ENCODE measurements at places on chromosomes 1 and 21.
A peak's percentile ranks its signal among the peaks of the same experiment; 100 is the strongest.

DNA sequence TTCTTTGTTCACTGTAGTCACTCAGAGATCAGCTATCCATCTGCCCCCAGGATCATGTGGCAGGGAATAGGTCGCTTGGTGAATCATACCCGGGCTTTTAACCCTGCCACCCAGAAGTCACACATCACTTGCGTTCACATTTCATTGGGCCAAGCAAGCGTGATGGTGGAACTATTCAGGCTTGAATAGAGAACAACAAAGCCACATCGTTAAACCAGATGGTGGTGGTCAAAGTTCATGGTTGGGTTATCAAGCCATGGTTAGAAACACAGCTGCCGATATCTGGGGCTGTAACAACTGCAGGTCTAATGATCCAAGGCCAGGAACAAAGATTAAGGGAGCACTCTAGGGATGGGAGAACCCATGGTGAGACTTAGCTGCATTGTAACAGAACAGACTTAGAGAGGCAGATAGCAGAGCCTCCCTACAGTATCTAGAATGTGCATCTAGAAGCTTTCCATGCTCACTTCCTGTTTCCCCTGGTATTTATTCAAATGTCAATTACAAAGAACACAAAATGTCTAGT is 40.0 kb upstream of the PTPRC start:
- H3K4me1 ChIP-seq = peaks cover 70% of the 10 kb centered on the region
- no peaks in the 10 kb centered on the region for H3K27me3 ChIP-seq
- peak overlapping the region; percentile 89 for H3K27ac ChIP-seq
- H3K36me3 ChIP-seq = peaks cover 50% of the 10 kb centered on the region
- peak overlapping the region; percentile 25 for H3K4me3 ChIP-seq
- DNase-seq = peak; percentile 22

GRCh38 chr1:205199931-205200299 is 11.6 kb downstream of the DSTYK start:
- peaks cover 10% of the 10 kb centered on the region for H3K36me3 ChIP-seq
- peaks cover 44% of the 10 kb centered on the region for H3K4me1 ChIP-seq
- H3K27me3 ChIP-seq = no peaks in the 10 kb centered on the region
- H3K4me3 ChIP-seq = peak overlapping the region; percentile 1
- no peak overlapping the region for H3K27ac ChIP-seq

- no peak for DNase-seq
- no peaks in the 10 kb centered on the region for H3K4me1 ChIP-seq
- no peaks in the 10 kb centered on the region for H3K36me3 ChIP-seq
- no peak overlapping the region for H3K4me3 ChIP-seq
These were observed 7.6 kb downstream of the CAPN9 start for GRCh38 chr1:230754796-230755195.

DNA sequence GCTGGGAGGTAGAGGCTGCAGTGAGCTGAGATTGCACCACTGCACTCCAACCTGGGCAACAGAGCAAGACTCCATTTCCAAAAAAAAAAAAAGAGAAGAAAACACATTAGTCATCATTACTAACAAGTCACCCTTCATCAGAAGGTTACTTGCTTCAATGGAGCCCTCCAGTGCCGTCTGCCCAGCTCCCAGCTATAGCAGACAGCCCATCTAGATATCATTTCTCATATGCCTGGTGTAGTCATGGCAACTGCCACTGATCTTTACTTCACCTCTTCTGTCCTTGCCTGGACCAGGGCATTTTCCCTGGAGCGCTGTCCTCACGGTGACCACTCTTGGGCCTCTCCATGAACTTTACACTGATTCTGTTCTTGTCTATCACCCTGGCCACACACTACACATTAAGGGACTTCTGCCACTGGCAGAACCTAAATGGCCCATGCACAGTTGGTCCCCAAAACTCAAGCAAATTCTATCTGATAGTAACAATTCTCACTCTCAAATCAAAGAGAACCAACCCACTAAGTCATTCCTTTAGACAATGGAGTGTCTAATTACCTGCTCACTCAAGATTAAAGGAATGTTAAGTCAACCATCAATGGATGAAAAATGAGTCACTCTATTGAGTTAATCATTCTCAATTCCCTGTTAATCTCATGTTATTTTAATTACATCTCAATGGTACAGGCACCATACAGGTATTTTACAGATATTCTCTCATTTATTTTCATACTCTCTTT is 12.9 kb downstream of the GPA33 start:
- DNase-seq = no peak
- no peak overlapping the region for H3K4me3 ChIP-seq
- H3K27me3 ChIP-seq = peaks cover 18% of the 10 kb centered on the region
- H3K36me3 ChIP-seq = no peaks in the 10 kb centered on the region

GRCh38 chr1:5497503-5497902 is 494.7 kb downstream of the NPHP4 start:
- H3K36me3 ChIP-seq = no peaks in the 10 kb centered on the region
- H3K4me3 ChIP-seq = no peak overlapping the region
- H3K4me1 ChIP-seq = no peaks in the 10 kb centered on the region
- DNase-seq = no peak
- H3K27ac ChIP-seq = no peak overlapping the region

DNA sequence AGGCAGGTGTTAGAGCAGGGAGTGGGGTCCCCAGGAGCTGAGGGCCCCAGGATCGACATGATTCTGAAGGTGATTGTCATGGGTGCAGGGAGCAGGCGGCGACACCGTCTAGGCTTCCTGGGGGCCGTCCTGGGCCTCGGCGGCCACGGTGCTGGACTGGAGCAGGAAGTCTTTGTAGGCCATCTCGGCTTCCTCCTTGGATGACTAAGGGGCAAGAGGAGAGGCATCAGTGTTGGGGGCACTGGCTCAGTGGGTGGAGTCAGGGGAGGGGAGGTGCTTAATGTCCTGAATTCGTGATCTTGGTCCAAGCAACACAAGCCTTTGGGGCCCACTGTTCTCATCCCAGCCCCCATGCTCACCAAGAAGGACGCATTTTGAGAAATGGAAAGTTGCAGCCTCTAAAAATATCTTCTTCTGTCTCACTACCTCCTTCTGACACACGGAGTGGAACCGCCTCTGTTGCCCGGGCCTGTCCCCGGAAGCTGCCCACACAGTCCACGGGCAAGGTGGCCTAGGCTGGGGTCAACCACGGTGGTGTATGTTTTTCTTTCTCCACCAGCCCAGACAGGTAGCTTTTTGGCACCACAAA is 8.6 kb upstream of the FCMR start:
- DNase-seq = no peak
- H3K4me3 ChIP-seq = no peak overlapping the region
- H3K4me1 ChIP-seq = peaks cover 38% of the 10 kb centered on the region
- no peaks in the 10 kb centered on the region for H3K36me3 ChIP-seq
- peaks cover 8% of the 10 kb centered on the region for H3K27me3 ChIP-seq

DNA sequence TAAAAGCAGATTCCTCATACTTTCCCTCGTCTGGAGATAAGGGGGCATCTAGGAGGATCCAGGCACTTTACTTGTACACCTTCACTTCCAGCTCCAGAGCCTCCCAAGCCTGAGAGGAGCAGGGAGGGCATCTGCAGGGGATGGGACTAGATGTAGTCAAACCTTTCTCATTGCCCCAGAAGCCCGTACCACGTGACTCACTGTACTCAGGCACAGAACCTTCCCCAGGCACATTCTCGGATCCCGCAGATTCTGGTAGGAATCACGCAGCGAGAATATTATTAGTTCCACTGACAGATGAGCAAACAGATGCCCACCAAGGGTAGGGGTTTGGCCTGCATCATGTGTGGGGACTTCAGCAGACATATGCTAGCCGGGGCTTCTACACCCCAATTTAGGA is 25.2 kb upstream of the TNR start:
- H3K36me3 ChIP-seq = no peaks in the 10 kb centered on the region
- peaks cover 10% of the 10 kb centered on the region for H3K27me3 ChIP-seq
- H3K4me1 ChIP-seq = no peaks in the 10 kb centered on the region

GRCh38 chr21:24693779-24694178 is 913.5 kb downstream of the MRPL39 start:
- no peak overlapping the region for H3K4me3 ChIP-seq
- H3K36me3 ChIP-seq = no peaks in the 10 kb centered on the region
- H3K27me3 ChIP-seq = no peaks in the 10 kb centered on the region
- no peak for DNase-seq

DNA sequence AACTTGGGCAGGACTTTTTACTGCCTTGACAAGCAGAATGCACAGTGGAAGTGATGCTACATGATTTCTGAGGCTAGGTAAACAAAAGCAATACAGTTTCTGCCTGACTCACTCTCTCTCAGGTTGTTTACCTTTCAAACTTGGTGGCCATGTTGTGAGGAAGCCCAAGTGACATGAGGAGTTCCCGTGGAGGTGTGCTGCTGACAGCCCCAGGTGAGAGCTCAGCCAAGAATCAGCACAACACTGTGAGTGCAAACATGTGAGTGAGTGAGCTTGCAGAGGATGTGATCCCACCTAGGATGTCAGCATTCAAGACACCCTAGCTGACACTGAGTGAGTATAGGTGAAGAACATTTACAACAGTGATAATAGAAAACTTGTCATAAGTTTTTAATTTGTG is 71.1 kb upstream of the IFNAR2 start:
- no peak overlapping the region for H3K27ac ChIP-seq
- H3K36me3 ChIP-seq = no peaks in the 10 kb centered on the region
- no peaks in the 10 kb centered on the region for H3K4me1 ChIP-seq
- H3K27me3 ChIP-seq = peaks cover 51% of the 10 kb centered on the region

DNA sequence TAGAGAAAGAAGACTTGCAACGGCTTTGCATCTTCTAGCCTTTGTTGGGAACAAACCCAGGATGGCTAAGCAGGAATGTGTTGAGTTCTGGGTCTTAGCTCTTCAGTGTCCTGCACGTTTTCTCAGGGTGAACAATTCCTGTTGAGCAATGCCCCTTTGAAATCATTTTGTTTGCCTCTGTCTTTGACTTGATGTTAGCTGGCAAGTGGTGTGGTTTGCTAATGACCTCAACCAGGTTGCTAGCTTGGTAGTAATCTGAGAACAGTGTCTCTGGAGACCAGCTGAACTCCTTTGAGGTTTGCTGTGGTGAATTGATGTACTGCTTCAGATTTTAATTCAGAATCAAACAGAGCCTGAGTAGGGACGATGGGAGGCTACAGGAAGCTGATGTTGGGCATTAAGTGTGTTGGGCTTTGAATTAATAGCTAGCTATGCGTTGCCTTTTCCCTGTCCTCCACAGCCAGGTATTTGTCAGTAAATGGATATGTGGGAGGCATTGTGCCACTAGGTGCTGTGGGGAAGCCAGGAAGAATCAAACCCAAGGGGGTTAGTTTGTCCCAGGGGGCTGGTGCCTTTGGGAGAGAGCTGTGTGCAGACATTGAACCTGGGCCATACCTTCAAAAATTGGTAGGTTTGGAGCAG is 23.3 kb upstream of the SRSF10 start:
- no peak overlapping the region for H3K4me3 ChIP-seq
- no peaks in the 10 kb centered on the region for H3K36me3 ChIP-seq
- no peak for DNase-seq
- no peaks in the 10 kb centered on the region for H3K4me1 ChIP-seq

GRCh38 chr1:111197598-111198284 is 2.7 kb downstream of the DENND2D start:
- peaks cover 76% of the 10 kb centered on the region for H3K4me1 ChIP-seq
- peak overlapping the region; percentile 97 for H3K27ac ChIP-seq
- peak overlapping the region; percentile 99 for H3K4me3 ChIP-seq
- peak; percentile 79 for DNase-seq
- peaks cover 87% of the 10 kb centered on the region for H3K36me3 ChIP-seq

DNA sequence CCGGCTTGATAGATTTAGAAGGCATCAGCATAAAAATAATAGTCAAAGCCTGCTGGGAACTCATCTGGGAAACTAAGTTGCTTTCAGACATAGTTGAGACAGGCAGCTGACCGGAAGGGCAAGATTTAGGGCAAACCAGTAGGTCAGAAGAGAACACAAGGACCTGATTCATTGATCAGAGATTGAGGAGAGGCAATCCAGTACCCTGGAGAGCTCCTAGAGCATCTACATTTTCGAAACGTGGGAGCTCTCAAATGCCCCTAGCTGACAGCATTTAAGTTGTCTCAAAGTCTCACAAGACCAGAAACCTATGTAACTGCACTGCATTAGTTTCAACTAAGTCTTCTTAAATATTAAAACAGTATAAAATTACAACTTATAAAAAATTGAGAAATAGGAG is 22.9 kb upstream of the MTF2 start:
- DNase-seq = peak; percentile 50
- no peak overlapping the region for H3K27ac ChIP-seq
- no peaks in the 10 kb centered on the region for H3K36me3 ChIP-seq
- peaks cover 10% of the 10 kb centered on the region for H3K27me3 ChIP-seq

DNA sequence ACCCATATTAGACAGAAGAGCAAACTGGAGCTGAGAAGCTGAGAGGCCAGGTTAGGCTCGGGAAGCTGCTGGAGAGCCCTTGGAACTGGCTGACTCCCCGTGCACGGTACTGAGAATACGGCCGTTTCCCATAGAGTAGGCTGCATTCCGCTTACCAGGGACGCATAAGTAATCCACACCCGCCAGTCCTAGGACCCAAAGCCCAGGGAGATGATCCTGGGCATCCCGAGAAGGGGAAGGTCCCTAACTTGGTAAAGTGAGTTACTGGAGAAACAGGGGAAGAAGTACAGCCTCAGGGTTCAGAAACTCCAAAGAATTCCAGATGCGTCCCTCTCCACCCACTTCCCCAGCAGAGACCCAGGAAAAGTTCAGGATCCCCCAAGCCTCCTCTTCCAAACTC is 1.3 kb downstream of the LRRC38 start:
- H3K4me1 ChIP-seq = no peaks in the 10 kb centered on the region
- H3K36me3 ChIP-seq = no peaks in the 10 kb centered on the region
- no peak for DNase-seq
- no peak overlapping the region for H3K4me3 ChIP-seq

DNA sequence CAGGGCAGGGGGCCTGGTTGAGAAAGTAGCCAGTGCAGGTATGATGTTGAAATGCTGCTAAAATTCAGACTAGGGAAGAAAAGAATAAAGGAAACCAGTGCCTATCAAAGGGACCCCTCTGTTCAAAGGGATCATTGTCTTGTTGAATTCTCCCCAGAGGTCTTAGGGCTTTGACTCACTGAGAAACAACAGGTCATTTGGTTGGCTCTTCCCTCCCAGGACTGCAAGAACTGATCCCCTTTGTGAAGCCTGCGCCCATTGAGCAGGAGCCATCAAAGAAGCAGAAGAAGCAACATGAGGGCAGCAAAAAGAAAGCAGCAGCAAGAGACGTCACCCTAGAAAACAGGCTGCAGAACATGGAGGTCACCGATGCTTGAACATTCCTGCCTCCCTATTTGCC is 11.8 kb upstream of the CELSR2 start:
- DNase-seq = no peak
- H3K4me3 ChIP-seq = no peak overlapping the region
- H3K36me3 ChIP-seq = peaks cover 35% of the 10 kb centered on the region
- peaks cover 14% of the 10 kb centered on the region for H3K4me1 ChIP-seq
- H3K27ac ChIP-seq = peak overlapping the region; percentile 58

GRCh38 chr1:96072021-96072420 is 649.6 kb upstream of the PTBP2 start:
- no peaks in the 10 kb centered on the region for H3K36me3 ChIP-seq
- DNase-seq = no peak
- no peaks in the 10 kb centered on the region for H3K27me3 ChIP-seq
- H3K27ac ChIP-seq = no peak overlapping the region
